ENCODE measurements at places on chromosomes 12 and 14. TPM values are rescaled to one million over a fixed set of nuclear protein-coding genes. Genes with fewer than 3 reads are reported as not detected.

Gene SLC2A3
- 21.6 TPM for total RNA-seq

DNA sequence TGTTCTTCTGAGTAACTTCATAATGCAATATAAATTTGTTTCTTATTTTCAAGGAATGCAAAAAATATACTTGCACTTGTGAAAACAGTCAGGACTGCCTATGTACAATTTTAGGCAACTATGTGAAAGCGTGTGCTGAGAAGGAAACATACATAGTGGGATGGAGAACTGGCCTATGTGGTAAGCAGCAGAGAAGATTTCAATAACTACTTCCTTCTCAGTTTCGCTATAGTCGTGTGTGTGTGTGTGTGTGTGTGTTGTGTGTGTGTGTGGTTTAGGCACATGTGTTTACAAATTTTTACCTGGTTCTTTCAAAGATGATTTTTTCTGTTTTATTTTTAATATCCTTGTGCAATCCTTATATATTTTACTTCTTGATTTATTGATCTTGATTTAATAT is 211.8 kb downstream of the LRRK2 start:
- no peak for DNase-seq

DNA sequence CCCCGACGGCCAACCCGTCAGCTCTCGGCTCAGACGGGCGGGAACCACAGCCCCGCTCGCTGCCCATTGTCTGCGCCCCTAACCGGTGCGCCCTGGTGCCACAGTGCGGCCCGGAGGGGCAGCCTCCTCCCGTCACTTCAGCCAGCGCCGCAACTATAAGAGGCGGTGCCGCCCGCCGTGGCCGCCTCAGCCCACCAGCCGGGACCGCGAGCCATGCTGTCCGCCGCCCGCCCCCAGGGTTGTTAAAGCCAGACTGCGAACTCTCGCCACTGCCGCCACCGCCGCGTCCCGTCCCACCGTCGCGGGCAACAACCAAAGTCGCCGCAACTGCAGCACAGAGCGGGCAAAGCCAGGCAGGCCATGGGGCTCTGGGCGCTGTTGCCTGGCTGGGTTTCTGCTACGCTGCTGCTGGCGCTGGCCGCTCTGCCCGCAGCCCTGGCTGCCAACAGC is at the start of gene WNT1:
TSS of gene WNT1 (plus strand) at position 32 of the 450 bp plus-strand sequence. CDS start at position 361, 329 bp downstream.
- no peak for DNase-seq

- no peak for DNase-seq
Observed at GRCh38 chr12:63846238-63846967, 1.9 kb downstream of the SRGAP1 start.

GRCh38 chr12:48817873-48818830 is at the start of gene CACNB3:
TSS of gene CACNB3 (plus strand) at chr12:48818496. CDS start at chr12:48818930, 434 bp downstream.
- peak; percentile 82 for DNase-seq

GRCh38 chr12:123741937-123742572 is 20.0 kb upstream of the DNAH10 start:
- no peak for DNase-seq

Measured in left cardiac atrium (tissue), 4 donors.